ENCODE measurements at places on chromosomes 3 and 15. TPM values are rescaled to one million over a fixed set of nuclear protein-coding genes. Genes with fewer than 3 reads are reported as not detected.
A peak's percentile ranks its signal among the peaks of the same experiment; 100 is the strongest.

GRCh38 chr3:60364475-60364874 is 886.8 kb downstream of the FHIT start:
- no peaks in the 10 kb centered on the region for H3K4me1 ChIP-seq
- no peak overlapping the region for H3K27ac ChIP-seq
- H3K4me3 ChIP-seq = no peak overlapping the region
- no peaks in the 10 kb centered on the region for H3K27me3 ChIP-seq
- DNase-seq = no peak

GRCh38 chr15:81957698-81958097 is 88.1 kb downstream of the MEX3B start:
- no peak overlapping the region for H3K27ac ChIP-seq
- DNase-seq = no peak
- H3K4me3 ChIP-seq = no peak overlapping the region
- H3K4me1 ChIP-seq = no peaks in the 10 kb centered on the region

DNA sequence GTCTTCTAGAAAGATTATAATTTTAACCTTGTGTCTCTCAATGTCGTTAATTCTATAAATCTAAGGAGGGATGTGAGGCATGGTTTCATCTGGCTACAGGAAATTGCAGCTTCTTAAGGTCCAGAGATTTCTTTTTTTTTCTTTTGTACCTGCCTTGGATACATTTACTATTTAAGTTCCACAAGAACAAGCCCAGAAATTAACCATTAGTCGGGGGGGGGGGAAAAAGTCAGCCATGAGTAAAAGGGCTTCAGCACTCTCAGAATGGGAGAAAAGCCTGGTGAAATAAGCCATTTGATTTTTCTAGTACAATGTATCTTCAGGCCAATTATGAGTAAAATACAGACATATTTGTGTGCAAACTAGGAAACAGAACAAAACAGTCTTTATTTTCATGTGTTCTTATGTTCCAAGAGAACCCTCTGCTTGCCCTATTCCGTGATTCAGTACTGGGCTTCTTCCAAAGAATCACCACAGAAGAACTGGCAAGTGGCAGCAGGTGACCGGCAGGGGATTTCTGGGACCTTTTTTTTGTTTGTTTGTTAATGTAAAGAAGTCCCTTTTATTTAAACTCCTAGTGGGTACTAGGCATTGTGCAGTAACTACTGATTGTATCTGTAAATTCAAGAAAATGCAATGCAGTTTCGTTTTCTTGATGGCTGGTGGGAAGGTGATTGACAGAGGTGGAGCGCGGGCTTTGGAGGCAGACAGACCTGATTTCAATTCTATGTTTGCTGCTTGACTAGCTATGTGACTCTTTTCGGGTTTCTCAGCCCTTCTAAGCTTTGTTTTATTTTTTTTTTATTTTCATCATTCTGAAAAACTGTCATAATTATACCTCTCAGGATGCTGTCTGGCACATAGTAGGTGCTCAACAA is 82.5 kb downstream of the PEX5L start:
- no peaks in the 10 kb centered on the region for H3K36me3 ChIP-seq
- H3K27ac ChIP-seq = no peak overlapping the region
- H3K27me3 ChIP-seq = no peaks in the 10 kb centered on the region
- DNase-seq = no peak

- no peak overlapping the region for H3K27ac ChIP-seq
- no peak overlapping the region for H3K4me3 ChIP-seq
- H3K4me1 ChIP-seq = no peaks in the 10 kb centered on the region
- H3K36me3 ChIP-seq = no peaks in the 10 kb centered on the region
- DNase-seq = no peak
Measured at GRCh38 chr3:436053-436452, 239.5 kb downstream of the CHL1 start.

DNA sequence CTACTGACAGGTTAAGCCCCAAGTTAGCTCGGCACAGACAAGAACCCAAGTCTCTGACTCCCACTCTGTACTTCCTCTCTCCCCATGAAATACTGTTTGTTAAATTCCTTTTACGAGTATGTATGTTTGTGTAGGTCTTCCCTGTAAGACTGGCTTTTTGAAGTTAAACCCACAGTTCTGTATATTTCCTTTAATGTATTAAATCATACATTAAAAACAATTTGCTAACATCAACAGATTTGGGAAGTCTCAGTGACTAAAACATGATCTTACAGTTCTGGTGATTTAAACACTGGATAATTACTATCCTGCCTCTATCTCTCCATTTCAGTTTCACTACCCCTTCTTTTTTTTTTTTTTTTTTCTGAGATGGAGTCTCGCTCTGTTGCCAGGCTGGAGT is 4.4 kb downstream of the CMTM6 start:
- no peaks in the 10 kb centered on the region for H3K27me3 ChIP-seq
- H3K27ac ChIP-seq = no peak overlapping the region
- peaks cover 10% of the 10 kb centered on the region for H3K4me1 ChIP-seq
- H3K36me3 ChIP-seq = no peaks in the 10 kb centered on the region

GRCh38 chr15:101637516-101637915 is 14.7 kb downstream of the TM2D3 start:
- DNase-seq = no peak
- no peaks in the 10 kb centered on the region for H3K36me3 ChIP-seq
- no peak overlapping the region for H3K27ac ChIP-seq

DNA sequence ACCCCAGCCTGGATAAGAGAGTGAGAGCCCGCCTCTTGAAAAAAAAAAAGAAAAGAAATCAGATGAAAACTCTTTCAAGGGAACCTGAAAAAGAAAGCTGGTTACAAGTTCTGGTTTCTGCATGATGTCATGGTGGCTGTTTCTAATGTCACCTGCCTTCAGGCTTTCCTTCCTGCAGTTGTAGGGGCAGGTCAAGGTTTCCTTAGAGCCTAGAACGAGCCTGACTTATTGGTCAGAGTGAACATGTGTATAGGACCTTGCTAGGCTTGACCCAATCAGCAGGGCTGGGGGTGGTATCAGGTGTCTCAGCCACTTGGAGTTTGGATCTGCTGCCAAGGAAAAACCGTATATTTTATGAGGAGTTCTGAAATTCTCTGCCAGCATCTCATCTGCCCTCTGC is 3.8 kb downstream of the IVD start:
- peaks cover 16% of the 10 kb centered on the region for H3K4me1 ChIP-seq
- no peak for DNase-seq
- no peaks in the 10 kb centered on the region for H3K36me3 ChIP-seq
- no peak overlapping the region for H3K27ac ChIP-seq
- H3K4me3 ChIP-seq = no peak overlapping the region
- H3K27me3 ChIP-seq = no peaks in the 10 kb centered on the region

- peak; percentile 73 for DNase-seq
- no peaks in the 10 kb centered on the region for H3K36me3 ChIP-seq
- H3K27me3 ChIP-seq = no peaks in the 10 kb centered on the region
- H3K27ac ChIP-seq = no peak overlapping the region
- H3K4me3 ChIP-seq = no peak overlapping the region
- H3K4me1 ChIP-seq = no peaks in the 10 kb centered on the region
Measured at GRCh38 chr3:124467980-124468902, 262.0 kb upstream of the UMPS start.

Gene CCR3
- total RNA-seq = not detected

Gene ITIH1
- total RNA-seq = not detected

All from neural progenitor cell (in vitro differentiated cells).